Esophagus squamous epithelium (tissue), 5 donors: ENCODE measurements at places on chromosomes 13 and 19. TPM values are rescaled to one million over a fixed set of nuclear protein-coding genes. Genes with fewer than 3 reads are reported as not detected.

- DNase-seq = no peak
Observed at GRCh38 chr13:77853703-77854102, 64.9 kb downstream of the EDNRB start.

DNA sequence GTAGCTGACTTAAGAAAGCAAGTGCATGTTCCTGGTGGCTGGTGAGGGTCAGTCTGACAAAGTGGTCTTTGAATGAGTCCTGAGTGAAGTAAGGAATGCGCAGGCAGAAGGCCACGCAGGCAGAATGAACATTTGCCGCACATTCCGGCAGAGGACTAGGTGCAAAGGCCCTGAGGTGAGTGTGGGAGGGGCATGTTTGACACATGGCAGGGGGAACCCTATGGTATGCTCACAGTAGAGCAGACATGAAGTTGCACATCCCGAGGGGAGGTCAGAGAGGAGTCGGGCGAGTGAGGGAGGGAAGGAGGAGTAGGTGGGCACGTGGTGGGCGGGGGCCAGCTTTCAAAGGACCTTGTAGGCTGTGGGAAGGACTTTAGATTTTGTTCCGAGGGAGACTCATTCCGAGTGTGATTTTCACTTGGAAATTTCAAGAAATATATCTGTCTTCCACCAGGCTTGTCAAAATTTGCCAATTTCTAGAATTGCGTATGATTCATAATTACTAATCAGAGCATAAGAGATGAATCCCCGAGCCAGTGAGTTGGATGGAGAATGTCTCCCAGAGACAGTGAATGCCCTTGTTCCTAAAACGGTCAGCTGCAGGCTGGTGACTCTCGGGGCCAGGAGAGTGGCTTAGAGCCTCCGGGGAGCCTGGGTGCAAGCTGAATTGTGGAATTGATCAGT is 40.3 kb downstream of the ERICH6B start:
- no peak for DNase-seq

The AXL gene
- total RNA-seq = 40.2 TPM

DNA sequence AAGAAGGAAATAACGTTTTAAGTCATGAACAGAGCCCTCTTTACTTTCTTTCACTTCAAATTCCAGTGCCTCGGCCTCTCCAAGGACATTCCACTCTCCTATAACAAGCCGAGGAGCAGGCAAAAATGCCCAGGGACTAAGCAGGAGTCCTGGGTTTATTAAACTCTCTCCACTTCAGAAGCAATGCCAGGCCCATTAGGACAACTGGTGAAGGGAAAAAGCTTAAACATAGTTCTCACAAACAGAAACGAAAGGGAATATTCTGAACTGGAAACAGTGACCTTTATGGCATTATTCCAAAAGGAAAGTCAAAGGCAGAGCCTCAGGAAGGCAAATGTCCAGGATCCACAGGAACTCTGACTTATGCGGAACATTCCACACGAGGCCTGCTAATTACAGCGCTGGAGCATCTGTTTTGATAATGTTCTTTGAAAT is 30.9 kb upstream of the MED4 start:
- DNase-seq = no peak

DNA sequence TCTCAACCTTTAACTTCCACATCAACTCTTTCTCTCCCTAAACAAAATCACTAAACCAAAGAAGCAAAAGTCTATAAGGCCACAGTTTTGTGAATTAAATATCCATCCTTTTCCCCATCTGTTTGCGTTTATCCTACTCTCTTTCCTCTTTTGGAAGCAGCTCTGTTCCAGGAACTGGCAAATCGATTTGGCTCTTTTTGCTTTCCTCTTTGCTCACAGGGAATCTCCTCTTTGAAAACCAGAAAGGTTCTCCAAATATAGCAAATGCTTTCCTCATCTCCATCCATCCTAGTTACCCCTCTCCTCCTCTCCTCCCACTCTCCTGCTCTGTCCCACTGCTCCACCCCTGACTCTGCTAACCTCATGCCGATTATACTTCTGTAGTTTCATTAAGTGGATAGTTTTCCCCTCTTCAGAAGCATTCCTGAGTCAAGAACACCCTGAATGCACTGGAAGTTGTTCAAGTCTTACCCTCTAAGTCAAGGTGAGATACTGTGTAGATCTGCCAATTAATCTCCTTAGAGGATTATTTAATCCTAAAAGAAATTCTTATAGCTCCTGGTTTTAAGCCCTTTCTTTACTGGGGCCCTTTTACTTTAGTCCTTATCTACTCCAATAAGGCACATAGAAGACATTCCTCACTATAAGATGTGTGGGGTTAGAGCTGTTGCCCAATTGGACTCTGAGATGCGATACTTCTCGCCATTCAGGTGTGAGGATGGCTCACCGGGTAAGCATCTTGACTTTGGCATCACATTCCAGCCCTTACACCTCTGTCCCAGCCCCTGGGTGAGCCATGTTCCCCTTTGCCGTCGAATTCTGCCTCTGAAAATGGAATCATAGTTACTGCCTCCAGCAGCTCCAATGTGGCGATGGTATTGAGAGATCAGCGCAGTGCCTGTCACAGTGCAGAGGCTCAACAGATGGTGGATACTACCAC is 67.6 kb downstream of the COL4A2 start:
- no peak for DNase-seq

GRCh38 chr13:46004491-46004890 is 48.1 kb downstream of the ZC3H13 start:
- DNase-seq = no peak

GRCh38 chr19:49793561-49793840 is 19.6 kb downstream of the FUZ start:
- no peak for DNase-seq

DNA sequence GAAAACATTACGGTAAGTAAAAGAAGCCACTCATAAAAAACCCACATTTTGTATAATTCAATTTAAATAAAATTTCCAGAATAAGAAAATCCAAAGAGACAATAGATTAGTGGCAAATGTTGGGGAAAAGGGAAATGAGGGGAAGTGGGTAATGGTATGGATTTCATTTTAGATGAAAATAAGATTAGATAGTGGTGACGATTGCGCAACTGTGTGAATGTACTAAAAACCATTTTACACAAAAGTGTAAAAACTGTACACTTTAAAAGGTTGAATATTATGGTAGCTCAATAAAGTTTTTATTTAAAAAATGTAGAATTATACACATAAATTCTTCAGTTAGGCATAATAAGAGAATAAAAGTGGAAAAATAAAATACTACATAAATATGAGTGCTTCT is 3.7 kb downstream of the MBD3L1 start:
- DNase-seq = no peak

- DNase-seq = no peak
Observed at GRCh38 chr19:6678690-6679109, 8.7 kb upstream of the TNFSF14 start.

The SLC15A1 gene
- 2.9 TPM for total RNA-seq

DNA sequence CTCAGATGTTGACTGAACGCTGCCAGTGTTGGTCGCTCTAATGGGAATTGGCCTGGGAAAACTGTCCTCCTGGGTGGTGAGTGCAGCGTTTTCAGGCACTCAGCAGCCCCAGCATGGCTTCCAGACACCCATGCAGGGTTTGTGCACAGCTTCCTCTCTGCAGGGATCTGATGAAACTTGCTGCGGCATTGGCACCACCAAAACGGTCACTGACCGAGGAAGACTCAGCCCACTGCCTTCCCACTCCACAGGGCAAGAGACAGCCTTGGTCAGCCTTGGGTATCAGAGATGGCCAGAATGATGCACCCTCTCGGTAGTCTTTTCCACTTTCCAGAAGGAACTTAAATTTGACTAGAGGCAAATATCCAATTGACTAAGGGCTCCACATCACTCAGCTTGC is 398.9 kb downstream of the IRS2 start:
- no peak for DNase-seq

DNA sequence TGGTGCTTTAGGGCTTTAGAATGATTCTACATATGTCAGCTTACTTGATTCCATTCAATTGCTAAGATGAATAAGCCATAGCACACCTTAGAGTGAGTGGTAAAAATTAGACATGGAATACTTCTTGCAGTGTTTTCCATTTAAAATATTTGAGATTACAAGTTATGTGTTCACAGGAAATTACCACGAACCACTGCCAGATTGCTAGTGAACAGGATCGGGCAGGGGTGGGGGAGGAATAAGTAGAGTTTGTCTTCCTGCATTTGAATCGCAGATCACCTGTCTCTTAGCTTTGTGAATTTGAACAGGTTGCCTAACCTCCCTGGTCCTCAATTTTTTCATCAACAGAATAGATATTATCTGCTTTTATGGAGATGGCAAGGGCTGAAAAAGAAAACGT is 124.6 kb downstream of the GGACT start:
- DNase-seq = no peak

GRCh38 chr19:2132731-2133490 is 18.5 kb downstream of the AP3D1 start:
- DNase-seq = no peak

- DNase-seq = no peak
Observed at GRCh38 chr19:15371119-15371518, 8.5 kb downstream of the AKAP8 start.

DNA sequence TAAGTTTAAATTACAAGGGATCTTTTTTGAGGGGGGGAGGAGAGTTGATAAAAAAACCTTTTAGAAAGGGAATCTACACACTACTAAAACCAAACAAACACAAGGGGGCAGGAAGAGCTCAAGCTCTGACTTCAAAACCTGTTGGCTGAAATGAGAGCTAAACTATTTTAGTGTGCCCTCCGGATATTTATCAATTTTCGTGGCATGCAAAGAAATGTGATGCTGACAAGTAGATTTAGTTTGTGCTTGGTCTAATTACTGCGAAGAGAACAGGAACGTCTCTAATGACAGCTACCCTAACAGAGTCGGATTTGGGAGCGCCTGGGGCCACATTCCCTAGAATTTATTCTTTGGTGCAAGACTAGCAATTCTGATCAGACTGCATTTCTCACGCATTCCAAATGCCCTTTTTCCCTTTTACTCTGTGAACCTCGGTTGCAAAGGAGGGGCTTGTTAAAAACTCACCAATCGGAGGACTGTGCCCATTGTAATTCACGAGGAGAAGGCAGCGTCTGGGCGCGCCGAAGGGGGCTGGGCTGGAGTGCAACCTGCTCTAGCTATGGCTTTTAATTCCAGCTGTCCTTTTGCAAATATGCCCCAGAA is 802 bp upstream of the FREM2 start:
- no peak for DNase-seq

The KDM4B gene
- 22.9 TPM for total RNA-seq

DNA sequence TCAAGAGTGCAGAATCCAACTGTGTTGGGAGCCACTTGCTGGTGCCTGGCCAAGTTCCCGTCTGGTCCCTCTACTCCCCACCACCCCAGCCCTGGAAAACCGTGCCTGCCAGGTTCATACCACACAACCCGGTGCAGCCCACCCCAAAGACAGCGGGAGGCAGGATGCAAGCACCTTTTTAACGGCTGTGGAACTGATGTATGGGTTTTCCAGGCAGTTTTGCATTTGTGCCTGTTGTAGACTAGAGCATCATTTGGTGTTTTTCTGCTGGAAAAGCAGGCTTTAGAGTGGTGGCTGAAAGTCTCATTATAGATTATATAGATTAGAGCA is 13.5 kb downstream of the TFDP1 start:
- DNase-seq = no peak

GRCh38 chr13:90270226-90270625 is 1077.3 kb upstream of the MIR17HG start:
- DNase-seq = no peak

The SLC17A7 gene
- 0.15 TPM for total RNA-seq

- DNase-seq = no peak
Observed at GRCh38 chr19:15249972-15250639, 17.9 kb upstream of the EPHX3 start.

GRCh38 chr13:82615043-82615442 is 1267.2 kb downstream of the SLITRK1 start:
- DNase-seq = no peak

The HSH2D gene
- 0.41 TPM for total RNA-seq

GRCh38 chr13:100520936-100521850 is 67.4 kb downstream of the GGACT start:
- DNase-seq = no peak

- no peak for DNase-seq
Observed at GRCh38 chr19:50513746-50514345, at the start of gene ASPDH. TSS of gene ASPDH (minus strand) at chr19:50513913. CDS start at chr19:50513823, 90 bp downstream.

GRCh38 chr19:19169236-19170052 is 619 bp downstream of the MEF2B start:
- no peak for DNase-seq

DNA sequence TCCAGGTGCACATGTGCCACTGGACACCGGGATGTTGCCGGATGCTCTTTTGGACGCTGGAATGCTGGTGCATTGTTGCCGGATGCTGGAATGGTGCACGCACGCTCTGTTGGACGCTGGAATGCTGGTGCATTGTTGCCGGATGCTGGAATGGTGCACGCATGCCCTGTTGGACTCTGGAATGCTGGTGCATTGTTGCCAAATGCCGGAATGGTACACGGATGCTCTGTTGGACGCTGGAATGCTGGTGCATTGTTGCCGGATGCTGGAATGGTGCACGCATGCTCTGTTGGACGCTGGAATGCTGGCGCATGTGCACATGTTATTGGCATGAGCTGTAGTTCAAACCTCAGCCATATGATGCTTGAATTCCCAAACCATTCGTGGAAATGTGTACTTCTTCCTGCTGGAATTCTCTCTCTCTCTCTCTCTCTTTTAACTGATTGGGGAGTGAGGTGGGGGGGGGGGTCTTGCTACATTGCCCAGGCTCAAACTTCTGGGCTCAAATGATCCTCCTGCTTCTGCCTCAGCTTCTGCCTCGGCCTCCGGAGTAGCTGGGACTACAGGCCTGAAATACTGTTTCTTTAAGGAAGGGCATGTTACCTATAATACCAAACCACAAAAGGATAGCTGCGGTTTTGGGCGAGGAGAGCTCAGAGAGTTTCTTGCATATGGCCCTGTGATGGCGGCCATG is 1.2 kb upstream of the MCF2L start:
- no peak for DNase-seq

DNA sequence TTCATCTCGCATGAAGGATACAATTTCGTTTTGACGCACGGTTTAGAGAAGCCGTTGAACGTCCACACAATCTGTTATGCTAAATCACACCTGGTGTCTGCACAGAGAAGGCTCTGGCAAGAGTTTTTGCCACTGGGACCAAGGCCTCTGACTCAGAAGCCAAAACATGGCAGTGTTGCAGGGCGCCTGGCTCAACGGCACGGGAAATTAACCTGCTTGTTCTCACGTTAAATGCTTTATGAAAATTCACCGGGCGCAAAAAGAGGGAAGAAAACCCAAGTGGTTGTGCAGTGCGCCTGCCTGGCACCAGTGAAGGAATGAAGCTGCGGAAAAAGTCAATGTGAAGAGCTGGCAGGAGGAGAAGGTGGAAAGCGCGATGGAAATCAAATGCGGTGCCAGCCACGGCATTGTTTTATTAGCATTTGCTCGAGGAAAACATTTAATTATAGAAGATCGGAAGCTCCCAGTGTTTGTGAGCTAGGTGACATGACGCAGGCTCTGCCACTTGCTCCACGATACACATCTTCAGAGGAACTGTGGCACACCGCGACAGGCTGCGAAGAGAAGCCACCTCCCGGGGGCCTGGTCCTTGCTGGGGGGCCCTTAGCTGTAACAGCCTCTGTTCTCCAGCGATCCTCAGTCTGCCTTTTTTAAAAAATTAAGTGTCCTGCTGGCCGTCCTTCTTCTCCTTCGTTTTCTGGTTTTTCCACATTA is 126.2 kb downstream of the ZIC5 start:
- no peak for DNase-seq
